HCT116 (cell line): ENCODE measurements at places on chromosomes 4 and X.

DNA sequence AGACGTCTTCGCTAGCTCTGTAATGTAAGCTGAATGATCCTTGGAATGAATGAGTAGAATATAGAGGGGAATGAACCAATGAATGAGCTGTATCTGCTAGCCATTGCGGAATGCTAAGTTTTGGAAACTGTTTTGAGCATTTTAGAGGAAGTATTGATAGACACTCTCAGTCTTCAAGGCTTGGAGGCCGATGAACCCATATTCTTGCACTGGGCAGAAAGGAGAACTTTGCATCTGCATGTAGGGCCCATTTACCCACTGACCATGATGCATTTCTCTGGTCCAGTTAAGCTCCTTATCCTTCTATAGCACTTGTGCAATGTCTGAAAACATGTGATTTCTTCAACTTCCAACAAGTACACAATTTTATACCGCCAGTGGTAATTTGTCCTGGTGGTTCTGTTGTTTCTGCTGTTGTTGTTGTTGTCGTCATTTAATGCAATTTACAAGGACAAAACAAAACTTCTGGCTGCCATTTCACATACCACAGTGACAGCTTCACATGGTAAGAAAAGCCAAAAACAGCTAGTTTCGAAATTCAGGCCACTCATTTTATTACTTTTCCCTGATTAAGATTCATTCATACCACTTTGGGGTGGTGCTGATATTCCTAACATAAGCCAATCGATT, 85.0 kb upstream of the MTM1 start:
- DNase-seq = no peak

- DNase-seq = peak; percentile 92
These were observed 104.9 kb upstream of the PSAPL1 start for GRCh38 chr4:7539659-7540058.

GRCh38 chrX:12843061-12843667, 23.7 kb upstream of the TLR7 start:
- DNase-seq = no peak

GRCh38 chr4:91812319-91812718, 491.4 kb upstream of the GRID2 start:
- DNase-seq = no peak

DNA sequence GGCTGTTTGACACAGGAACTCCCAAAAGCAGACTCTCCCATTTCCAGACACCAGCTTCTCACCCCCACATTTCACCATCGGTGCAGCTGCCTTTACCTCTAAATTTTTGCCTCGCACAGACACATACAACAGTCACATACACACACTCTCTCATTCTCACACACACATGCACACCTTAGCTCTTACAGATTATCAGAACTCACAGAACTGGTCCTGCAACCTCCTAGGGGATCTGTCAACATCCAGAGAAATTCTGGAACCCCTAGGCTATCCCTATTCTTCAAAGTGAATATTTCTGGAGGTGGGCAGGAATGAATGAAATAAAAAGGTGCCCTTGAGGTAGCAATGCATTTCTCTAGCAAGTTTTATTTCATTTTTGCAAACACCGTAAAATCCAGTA, 4.1 kb downstream of the HS6ST2 start:
- DNase-seq = no peak

GRCh38 chrX:99750721-99751120, 659.4 kb downstream of the PCDH19 start:
- no peak for DNase-seq

GRCh38 chr4:86247320-86247719, 112.5 kb downstream of the MAPK10 start:
- no peak for DNase-seq

DNA sequence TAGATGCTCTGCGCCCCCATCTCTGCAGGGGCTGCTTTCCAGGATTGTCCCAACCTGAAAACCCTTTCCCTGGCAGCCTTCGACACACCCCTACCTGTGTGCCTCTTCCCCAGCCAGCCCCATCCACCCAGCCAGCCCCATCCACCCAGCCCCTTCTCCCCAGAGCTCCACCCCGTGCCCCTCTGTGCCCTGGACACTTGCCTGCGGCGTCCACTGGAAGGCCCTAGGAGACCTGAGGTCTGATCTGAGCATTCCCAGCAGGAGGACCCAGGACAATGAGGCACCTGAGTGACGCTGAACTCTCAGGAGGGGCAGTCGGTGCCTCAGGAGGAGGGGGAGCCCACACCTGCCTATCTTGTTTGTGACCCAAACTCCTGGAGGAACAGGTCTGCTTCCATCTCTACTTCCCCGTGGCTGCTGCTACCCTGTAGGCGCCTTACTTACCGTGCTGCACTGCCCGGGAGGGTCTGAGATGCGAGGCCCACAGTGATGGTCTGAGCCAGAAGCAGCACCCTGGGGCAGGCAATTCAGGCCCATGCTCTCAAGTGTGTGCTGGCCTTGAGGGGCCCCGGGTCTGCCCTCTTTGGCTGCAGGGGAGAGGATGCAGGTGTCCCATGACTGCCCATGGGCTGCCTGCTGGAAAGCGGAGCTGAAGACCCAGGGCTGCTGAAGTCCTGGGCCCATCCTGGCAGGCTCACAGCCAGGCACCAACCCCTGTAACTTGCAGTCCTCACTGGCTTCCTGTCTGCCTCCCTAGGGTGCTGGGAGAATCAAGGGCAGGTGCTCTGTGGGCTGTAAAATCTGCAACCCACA, 4.9 kb downstream of the LRPAP1 start:
- DNase-seq = no peak

- DNase-seq = no peak
These were observed 4.9 kb downstream of the DCAF16 start for GRCh38 chr4:17805580-17806155.

GRCh38 chr4:26257850-26258249, 63.0 kb upstream of the RBPJ start:
- DNase-seq = no peak

GRCh38 chrX:84873176-84873575, 130.5 kb upstream of the APOOL start:
- DNase-seq = no peak

GRCh38 chrX:48531358-48531959, 8.1 kb upstream of the TBC1D25 start:
- no peak for DNase-seq

- DNase-seq = no peak
These were observed 453.6 kb downstream of the CENPC start for GRCh38 chr4:67091673-67092072.

GRCh38 chr4:27787195-27787594, 926.6 kb downstream of the STIM2 start:
- peak; percentile 6 for DNase-seq

- no peak for DNase-seq
These were observed 167.3 kb upstream of the SH3RF1 start for GRCh38 chr4:169438057-169438480.

DNA sequence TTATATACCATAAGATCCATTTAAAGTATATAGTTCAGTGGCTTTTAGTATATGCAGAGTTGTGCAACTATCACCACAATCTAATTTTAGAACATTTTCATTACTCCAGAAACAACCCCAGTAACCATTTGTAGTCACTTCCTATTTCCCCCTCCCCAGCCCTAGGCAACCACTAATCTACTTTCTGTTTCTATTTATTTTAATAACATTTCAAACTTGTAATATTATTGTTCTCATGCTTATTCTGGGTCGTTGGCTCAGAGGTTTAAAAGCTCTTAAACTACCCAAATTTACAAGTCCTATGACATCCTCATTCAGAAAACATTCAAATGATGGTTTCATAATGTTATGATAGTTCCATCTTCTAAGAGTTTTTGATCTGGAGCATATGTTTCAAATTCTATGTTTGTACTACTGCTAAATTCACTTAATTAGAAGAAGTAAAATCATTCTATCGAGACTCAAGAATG, 18.4 kb downstream of the XIAP start:
- no peak for DNase-seq

DNA sequence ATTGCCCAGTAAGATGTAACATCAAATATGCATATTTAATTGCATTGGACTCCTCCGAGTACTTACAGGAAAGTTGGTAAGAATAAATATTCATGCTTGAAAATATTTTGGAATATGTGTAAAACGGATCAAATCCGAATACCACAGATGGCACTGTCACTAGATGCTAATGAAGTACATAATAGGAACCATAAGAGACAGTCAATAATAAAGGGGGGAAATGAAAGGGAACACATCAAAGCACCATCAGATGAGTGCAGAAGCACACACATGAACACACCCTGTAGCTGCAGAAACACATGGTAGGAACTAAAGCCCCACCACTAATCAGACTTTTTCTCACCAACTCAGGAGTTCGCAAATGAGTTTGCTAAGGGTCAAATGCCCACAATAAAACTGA, 52.2 kb upstream of the PAGE5 start:
- DNase-seq = no peak

DNA sequence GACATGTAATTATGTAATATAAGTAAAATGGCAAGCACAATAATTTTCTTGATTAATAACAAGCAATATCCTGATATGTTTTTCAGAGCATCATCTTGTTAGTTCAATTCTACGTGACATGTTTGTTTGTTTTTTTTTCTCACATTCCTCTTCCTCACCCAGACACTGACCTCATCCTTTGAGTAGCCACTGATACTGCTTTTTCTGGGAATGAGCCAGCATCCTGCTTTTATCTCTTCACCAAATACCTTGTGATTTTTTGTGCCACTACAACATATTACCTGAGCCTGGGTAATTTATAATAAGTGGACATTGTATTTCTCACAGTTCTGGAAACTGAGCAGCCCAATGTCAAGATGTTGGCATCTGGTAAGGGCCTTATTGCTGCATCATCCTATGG, 484.0 kb downstream of the NAF1 start:
- no peak for DNase-seq
